ENCODE measurements at places on chromosomes 3 and 15. TPM values are rescaled to one million over a fixed set of nuclear protein-coding genes. Genes with fewer than 3 reads are reported as not detected.

Gene TNFSF10
- 51.1 TPM for polyA plus RNA-seq

Gene FGF12
- polyA plus RNA-seq = 0.32 TPM

Gene GRK7
- 0.06 TPM for polyA plus RNA-seq

Gene CHRNA7
- not detected for polyA plus RNA-seq

Gene KIF15
- polyA plus RNA-seq = 0.60 TPM

Gene CCDC174
- 10.9 TPM for polyA plus RNA-seq

Gene TM4SF1
- 76.2 TPM for polyA plus RNA-seq

Gene KCNAB1
- polyA plus RNA-seq = not detected

Gene HES1
- 45.4 TPM for polyA plus RNA-seq

Gene INAFM2
- 6.6 TPM for polyA plus RNA-seq

Gene ISLR
- 0.69 TPM for polyA plus RNA-seq

Gene GPR87
- polyA plus RNA-seq = 0.07 TPM

Gene SAMD7
- polyA plus RNA-seq = not detected

Gene SAMMSON
- polyA plus RNA-seq = 0.04 TPM

Gene ITPKA
- 11.3 TPM for polyA plus RNA-seq

Gene THRB
- polyA plus RNA-seq = 10.2 TPM

Gene CCDC39
- not detected for polyA plus RNA-seq

Gene ETFA
- 476 TPM for polyA plus RNA-seq

Gene CNTN3
- polyA plus RNA-seq = 0.60 TPM

Gene GOLGA8M
- 0.16 TPM for polyA plus RNA-seq

Gene TIPIN
- polyA plus RNA-seq = 2.3 TPM

Gene CHRM5
- not detected for polyA plus RNA-seq

Gene ANKUB1
- polyA plus RNA-seq = not detected

Gene COLQ
- polyA plus RNA-seq = not detected

Gene CCR1
- polyA plus RNA-seq = 3.6 TPM

Gene PDZRN3
- polyA plus RNA-seq = 9.0 TPM

Gene PARP15
- polyA plus RNA-seq = 1.2 TPM

Gene CTXND1
- 0.19 TPM for polyA plus RNA-seq

Gene LRIG1
- 6.0 TPM for polyA plus RNA-seq

Gene CCR3
- not detected for polyA plus RNA-seq

Gene STXBP5L
- polyA plus RNA-seq = not detected

Gene DLL4
- polyA plus RNA-seq = 12.2 TPM

Gene TGM4
- polyA plus RNA-seq = not detected

Gene HGD
- 39.0 TPM for polyA plus RNA-seq

All from sigmoid colon (tissue), 7 donors.